CD4-positive, alpha-beta T cell treated with Interleukin-4 for 1 hour (primary cell): ENCODE measurements at places on chromosomes 12 and 14.

- no peak for DNase-seq
Observed at GRCh38 chr14:67447033-67447381, 35.0 kb upstream of the PLEK2 start.

DNA sequence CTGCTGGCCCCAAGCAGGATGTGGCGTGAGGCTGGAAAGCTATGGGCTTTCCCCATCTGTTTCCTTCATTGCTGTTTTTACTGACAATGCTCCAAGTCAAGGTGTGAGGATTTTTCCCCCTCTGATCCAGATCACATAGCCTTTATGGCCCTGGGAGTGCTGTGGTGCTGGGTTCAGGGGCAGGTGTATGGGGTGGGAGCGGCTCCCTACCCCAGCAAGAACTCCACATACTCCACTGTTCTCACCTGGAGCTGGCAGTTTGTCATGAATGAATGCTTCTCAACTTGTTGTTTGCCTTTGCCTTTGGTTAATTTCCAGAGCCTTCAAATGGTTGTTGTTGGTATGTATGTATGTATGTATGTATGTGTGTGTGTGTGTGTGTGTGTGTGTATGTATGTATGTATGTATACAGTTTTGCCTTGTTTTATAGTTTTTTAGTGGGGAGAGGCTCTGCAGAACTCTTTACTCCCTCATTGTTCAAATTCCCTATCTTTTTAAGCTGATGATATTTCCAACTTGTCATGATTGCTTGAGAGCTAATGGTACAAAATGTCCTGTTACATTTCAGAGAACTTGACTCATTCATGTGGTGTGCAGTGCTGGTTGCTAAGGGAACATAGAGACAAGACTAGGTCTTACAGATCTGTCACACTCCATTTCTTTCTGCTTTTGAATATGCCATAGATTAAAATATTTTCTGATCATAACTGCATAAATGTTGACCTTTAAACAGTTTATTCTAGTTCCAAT, 36.6 kb upstream of the ASPG start:
- no peak for DNase-seq

GRCh38 chr12:52636189-52636588, 15.8 kb downstream of the KRT2 start:
- DNase-seq, result no peak

GRCh38 chr12:49873361-49873934, 30.3 kb downstream of the FAIM2 start:
- no peak for DNase-seq

GRCh38 chr14:43522191-43522590, 984.9 kb downstream of the FSCB start:
- no peak for DNase-seq

DNA sequence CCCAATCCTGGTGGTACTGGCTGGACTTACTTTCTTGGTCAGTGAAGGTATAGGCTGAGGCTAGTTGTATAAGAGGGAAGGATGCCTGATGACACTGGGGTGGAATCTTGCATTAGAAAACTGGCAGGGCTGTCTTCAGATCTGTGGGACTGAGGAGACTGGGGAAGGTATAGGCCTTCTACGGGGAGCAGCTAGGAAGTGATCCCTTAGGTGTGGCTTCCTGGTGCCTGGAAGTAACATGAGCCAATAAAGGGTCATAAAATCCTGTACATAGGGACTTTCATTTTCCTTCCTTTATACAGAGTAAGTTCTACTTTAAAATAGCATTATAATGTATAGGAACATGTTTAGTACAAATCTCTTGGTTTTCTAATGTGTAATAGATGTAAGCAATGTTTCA, 716.8 kb downstream of the LRFN5 start:
- DNase-seq, result no peak

DNA sequence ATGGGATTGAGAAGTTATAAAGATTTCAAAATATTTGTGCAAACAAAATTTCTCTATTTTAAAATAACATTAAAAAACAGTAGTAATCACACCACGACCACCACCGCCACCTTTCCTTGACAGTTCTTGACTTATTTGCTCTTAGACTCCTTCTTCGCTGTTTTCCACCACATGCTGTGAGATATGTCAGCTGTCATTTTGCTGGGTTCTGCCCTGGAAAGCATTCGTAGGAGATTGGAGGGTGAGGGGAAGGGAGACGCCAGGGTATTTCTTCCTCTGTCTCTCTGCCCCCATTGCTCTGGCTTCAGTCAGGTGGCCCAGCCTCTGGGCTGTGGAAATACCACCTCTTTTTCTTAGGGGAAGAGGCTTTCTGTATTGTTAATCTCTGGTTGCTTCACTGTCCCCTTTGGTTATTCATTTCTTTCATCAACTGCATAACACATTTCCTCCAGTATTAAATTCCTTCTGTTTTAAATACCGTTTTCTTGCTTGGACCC, 186.2 kb downstream of the NEDD1 start:
- DNase-seq, result no peak

GRCh38 chr12:56983386-56983785, 23.0 kb downstream of the ZBTB39 start:
- no peak for DNase-seq

DNA sequence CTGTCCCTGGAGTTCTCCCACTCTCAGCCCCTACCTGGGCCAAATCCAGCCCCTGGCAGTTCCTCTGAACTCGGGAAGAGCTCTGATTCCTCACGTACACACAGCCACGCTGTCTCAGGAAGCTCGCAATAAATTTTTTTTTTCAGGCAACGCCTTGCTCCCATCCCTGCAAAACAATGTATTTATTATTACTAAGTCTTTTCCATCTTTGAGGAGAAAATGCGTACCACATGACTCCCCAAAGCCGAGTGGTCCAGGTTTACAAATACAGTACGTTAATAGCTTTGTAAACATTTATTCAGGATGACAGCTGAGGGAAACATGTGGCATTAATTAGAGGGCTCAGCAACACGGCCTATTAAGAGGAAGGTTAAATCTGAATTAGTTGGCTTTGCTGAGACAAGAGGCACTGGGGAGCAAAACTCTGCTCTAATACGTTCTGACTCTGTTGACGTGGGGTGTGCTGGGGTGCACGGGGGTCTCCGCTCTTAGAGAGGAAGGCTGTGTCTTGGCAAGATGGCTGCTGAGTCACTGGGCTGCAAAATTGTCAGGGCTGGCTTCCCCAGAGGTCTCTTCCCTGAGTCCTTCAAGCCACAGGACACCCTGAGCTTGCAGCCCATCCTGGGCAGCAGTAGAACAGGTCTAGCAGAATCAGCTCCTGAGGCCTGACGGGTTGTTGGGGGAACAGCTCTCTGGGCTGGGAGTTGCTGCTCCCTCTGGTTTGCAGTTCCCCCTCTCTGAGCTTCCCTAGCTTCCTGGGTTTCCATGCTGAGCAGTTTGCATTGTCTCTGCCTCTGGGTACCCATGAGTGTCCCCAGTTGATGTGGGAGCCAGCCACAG, 185.2 kb upstream of the TBX3 start:
- no peak for DNase-seq

DNA sequence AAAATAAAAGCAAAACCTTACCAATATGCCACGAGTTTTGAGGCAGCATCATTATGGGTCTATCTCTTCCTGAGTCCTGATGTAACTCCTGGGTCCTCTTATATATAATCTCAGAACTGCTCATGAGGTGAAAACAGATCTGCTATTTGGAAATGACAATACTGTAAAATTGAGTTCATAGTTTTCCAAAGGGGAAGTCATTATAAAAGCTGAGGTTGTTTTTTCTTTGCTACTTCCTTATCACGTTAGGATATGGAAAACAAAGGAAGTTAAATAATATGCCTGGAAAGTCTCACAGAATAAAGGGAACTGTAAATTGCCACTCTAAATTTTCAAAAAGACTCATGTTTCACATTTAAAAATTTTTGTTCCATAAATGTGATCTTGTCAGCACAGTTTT, at the start of gene CD163L1:
Gene CD163L1 (minus strand): TSS at position 78 of the 400 bp plus-strand sequence. CDS start 26 bp downstream, at position 52.
- no peak for DNase-seq

DNA sequence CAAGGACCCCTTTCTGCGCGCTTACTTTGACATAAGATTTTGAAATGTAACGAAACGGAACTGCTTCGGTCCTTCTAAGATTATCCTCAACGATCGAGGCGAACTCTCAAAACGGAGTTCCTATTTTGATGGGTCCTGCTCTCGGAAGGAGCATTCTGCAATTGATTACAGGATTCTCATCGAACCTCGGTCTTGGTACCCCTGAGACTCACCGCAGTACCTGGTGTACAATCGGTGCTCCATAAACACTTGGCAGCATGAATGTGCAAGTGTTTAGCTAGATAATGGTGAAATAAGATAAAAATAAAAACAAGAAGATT, 530 bp upstream of the NEMF start:
- no peak for DNase-seq

DNA sequence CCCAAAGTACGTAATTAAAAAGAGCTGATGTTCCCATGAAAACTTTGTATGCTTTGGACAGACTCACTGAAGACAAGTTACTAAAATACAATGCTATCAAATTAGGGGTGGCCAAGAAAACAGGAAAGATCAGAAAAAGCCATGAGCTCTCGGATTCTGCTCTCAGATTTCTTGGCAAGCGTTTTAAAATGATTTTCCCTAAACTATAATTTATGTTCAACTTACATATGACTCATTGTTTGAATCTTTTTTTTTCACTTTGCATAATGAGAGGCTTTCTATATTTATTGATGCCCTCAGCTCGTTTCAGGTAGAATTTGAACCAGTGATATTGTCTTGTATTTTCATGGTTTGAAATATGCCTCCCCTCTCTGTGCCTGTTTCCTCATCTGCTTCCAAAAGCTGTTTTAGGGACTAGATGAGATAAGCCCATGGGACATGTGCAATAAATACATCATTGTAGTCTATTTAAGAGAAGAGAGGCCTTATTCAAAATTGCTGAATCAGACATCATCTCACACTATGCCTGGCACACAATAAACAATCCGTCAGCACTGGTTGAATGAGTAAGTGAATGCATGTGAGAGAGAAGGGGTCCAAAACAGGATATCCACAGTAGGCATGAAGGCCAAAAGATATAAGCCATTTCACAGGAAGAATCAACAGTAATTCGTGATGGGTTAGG, 4.7 kb upstream of the IPO8 start:
- DNase-seq, result no peak

DNA sequence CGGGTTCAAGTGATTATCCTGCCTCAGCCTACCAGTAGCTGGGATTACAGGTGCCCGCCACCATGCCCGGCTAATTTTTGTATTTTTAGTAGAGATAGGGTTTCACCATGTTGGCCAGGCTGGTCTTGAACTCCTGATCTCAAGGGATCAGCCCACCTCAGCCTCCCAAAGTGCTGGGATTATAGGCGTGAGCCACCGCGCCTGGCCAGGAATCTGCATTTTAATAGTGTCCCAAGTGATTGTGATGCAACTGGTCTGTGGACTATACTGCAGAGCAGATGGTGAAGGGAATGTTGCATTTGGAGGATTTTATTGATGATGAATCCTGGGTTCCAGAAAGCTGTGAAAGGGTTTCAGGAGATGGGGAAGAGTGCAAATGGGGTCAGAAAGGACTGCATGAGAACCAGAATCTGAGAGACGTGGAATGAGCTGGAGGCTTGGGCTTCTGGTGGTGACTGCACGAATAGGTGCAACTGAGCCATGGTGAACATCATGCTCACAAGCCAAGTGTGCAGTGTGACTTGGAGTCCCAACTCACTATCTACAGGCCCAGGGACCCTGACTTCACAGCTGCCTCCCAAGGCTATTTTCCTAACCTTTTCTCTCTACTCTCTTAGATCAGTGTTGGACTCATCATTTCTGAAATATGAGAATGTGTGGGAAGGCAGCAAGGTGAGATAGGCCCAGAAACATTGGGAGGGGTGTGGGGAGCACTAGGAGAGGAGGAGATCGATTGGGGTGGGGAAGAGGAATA, 4.5 kb downstream of the RPS26 start:
- DNase-seq, result no peak

- DNase-seq, result peak; percentile 26
Observed at GRCh38 chr12:132449565-132450417, 40.2 kb upstream of the FBRSL1 start.

DNA sequence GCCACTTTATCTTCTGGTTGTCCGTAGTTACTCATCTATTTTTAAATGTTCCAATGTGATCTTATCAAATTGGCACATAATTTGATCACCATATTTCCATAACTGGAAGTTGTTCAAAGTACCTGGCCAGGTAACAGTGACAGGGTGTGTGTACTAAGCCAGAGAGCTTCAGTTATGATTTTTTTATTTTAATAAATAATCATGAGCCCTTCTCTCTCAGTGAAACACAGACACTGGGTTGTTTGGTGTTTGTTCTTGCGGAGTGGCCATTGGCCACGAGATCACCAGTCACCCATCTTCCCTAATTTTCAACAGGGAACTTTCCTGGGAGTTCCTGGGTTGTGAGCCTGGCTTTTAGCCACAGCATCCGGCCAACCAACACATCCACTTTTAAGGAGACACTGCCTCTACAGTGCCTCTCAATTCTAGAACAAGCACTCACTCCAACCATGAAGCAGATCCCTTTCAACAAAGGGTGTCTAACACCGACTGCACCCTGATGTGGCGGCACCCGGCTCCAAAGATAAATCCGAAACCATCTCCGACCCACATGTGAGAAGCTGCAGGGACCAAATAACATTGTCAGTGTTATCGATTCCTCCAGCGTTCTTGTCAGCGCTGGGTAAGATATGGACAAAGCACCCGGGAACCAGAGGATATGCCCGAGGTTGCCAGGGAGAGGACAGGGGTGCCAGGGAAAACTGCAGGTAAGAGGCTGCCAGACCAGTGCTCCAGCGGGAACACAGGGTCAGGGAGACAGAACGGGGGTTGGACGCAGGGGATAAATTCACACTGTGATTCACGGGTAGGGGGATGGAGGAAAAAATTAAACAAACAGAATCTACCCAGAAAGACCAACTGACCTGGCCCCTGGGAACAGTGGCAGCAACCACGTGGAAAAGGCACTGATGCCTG, 49.9 kb downstream of the FOXN3 start:
- no peak for DNase-seq

DNA sequence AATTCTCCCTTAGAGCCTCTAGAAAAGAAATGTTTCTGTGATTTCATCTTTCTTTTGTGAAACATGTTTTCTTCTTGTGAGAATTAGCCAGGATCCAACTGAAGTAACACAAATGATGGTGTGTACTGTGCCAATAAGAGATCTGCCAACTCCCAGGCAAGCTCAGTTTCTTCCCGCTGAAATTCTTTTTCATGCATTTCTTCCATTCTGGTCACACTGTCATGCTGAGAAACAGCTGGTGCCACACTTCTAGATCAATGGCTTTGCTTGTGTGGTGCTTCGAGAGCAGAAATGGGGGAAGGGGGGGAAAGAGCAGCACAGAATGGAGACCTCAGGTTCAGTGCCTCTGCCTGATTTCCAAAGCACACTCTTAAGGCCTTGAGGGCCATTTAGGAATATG, 41.4 kb upstream of the FGF6 start:
- no peak for DNase-seq
